Common myeloid progenitor, CD34-positive (primary cell): ENCODE measurements at places on chromosomes 5 and 9.

GRCh38 chr5:114402206-114402605 is 40.3 kb downstream of the KCNN2 start:
- no peak for DNase-seq

DNA sequence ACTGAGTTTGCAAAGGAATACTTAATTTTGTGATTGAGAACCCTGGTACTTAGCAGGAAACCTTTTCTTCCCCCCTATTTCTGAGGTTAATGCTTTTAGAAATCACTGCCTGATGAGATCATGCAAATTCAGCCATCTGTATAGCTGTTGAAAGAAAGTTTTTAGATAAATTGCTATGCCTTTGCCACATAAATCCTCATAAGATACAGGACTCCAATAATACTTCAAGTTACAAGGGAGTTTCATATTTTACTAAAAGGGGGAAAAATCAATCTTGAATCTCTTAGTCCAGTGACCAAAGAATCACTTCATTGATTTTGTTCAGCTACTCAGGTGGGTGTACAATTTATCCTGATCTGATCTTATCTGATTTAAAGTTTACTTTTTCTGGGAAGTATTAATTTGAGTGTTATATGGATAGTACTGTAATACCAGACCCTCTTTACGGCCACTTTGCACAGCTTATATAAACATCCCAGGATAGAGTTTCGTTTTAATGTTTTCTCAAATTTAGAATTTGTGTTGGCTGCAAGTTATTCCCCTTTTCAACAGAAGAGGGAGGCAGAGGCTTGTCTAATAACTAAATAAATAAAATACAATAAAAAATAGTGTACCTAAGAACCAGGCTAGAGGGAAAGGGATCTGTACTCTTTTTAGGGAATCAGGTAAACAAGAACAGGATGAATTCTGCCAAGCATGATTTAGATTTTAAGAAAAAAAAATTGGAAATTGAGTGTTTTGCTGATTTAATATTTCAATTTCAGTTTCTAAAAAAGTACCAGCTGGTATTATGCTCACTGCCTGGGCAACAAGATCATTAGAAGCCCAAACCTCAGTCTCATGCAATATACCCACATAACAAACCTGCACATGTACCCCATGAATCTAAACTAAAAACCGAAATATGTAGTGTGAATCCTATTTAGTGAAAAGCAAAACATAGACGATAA is 69.1 kb downstream of the PSAT1 start:
- peak; percentile 46 for DNase-seq

GRCh38 chr9:71975833-71976232 is 64.4 kb downstream of the C9orf85 start:
- peak; percentile 14 for DNase-seq

DNA sequence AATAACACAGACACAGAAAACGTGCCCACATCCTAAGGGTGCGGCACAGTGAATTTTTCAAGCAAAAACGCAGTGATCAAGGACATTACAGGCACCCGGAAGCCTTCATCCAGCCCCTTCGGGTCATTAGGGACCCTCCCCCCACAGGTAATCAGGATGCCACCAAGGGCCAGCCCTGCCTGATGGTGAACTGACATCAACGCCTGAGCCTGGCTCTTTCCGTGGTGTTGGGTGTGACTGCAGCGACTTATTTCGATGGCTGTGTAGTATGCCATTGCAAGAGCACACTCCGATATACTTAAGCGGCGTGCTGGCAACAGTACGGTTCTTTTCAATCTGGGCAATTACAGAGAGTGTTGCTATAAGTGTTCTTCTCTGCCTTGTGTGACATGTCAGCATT is 310.0 kb upstream of the IRX1 start:
- DNase-seq, result no peak

DNA sequence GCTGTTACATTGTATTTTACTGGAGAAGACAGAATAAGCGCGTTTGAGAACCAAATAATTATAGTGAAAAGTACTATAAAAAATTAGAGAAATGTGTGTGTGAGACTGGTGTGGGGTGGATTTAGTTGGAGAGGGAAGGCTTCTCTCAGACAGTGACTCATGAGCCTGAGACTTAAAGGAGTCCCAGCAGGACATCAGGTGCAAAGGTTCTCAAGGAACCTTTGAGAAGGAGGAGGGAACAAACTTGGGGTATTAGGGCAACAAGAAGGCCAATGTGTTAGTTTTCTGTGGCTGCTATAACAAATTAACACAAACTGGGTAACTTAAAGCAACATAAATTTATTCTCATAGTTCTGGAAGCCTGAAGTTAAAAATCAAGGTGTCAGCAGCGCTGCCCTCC is 4.9 kb downstream of the DDX4 start:
- no peak for DNase-seq

DNA sequence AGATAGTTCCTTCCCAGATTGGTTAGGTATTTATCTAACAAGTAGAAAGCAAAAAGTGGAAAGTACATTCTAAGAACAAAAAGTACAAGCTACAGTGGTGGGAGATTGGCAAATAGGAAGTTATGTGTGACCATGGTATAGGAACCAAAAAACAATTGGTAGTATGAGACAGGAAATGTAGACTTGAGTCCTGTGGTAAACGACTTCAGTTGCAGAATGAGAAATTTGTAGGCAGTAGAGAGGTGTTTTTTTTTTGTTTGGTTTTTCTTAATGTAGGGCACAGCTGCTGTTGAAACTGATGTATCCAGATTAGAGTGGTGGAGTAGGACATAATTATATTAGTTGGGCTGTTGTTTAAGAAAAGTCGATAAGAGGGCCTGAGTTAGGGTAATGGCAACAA is 72.0 kb downstream of the CCNH start:
- peak; percentile 75 for DNase-seq

DNA sequence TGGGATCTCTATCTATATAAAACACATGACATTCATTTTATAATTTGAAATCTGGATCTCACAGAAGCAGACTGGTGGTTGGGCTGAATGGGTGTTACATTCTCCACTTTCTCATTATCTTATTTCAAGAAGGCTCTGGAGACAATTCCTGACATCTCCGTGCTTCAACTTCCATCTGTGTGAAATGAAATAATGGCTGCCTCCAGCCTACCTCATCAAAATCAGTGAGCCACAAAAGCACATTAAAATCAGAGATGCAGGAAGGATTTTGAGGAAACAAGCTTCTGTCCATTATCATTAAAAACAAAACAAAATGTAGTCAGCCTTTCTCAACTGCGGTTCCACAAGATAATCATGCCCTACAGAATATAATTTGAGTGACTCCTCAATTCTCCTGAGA is 958.3 kb upstream of the DMAC1 start:
- no peak for DNase-seq

DNA sequence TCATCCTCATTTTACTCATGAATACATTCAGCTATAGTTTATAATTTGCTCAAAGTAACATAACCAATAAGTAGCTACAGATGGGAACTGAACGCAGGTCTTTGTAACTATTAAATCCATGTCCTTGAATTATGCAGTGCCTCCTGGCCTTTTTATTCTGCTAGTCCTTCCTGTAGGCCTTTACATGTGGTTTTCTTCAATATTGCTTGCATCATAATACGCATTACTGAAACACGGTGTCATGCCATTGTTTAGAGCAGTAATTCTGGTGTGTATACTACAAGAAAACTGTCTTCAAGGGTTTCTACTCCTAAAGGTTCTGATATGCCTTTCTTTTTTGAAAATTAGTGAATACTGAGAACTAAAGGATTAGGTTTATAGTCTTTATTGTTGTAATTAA is 20.7 kb downstream of the CWC27 start:
- DNase-seq, result no peak

GRCh38 chr5:5344051-5344571 is 78.4 kb upstream of the ICE1 start:
- no peak for DNase-seq

- peak; percentile 96 for DNase-seq
Observed at GRCh38 chr9:129888293-129889121, 53.2 kb downstream of the USP20 start.

- no peak for DNase-seq
Observed at GRCh38 chr5:78064941-78065472, 229.5 kb downstream of the AP3B1 start.

DNA sequence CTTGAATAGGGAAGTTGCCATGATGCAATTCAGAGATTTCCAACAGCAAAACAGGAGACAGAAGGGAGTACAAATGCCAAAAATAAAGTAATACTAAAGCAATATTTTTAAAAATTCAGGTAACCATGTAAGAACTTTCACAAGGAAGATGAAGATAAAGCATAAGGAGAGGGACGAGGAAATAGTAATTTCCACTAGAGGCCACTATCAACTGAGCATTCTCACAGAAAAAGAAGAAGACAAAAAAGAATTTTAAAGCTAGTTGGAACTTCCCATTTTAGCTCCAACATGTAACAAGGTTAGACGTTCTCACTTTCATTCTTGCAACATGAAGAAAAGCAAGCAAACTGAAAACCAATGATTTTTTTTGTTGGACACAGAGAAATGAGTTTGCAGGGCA is 779.9 kb upstream of the CDH6 start:
- no peak for DNase-seq

DNA sequence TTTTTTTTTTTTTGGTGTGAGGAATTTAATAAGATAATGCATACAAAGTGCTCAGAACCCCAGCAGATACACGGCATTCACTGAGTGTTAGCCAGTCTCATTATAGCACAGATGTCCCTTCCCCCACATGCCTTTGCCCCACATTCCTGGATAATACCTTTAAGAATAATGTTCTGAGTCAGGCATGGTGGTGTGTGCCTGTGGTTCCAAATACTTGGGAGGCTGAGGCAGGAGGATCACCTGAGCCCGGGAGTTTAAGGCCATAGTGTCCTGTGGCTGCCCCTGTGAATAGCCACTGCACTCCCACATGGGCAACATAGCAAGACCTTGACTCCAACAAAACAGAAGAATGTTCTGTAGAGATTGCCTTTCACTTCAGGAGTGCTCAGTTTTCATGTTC is 24.2 kb upstream of the ANKRD18A start:
- no peak for DNase-seq

- DNase-seq, result no peak
Observed at GRCh38 chr5:16596581-16596940, 20.2 kb downstream of the RETREG1 start.

DNA sequence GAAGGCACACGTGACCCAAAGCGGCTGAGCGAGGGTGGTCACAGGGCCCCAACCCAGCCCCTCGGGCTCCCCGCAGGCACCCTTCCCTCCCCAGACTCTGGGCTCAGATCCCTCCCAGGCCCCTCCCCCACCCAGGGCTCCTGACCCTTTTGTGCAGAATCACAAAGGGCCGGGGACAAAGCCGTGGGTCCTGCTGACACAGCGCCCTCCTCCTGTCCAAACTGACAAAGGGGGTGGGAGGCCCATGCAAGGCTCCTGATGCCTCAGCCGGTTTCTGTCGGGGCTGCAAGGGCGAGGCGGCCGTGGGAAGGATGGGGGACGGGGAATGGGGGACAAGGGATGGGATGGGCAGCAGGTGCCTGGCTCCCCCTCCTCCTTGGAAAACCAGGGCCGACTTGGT is 43.5 kb upstream of the UBAC1 start:
- DNase-seq, result no peak

DNA sequence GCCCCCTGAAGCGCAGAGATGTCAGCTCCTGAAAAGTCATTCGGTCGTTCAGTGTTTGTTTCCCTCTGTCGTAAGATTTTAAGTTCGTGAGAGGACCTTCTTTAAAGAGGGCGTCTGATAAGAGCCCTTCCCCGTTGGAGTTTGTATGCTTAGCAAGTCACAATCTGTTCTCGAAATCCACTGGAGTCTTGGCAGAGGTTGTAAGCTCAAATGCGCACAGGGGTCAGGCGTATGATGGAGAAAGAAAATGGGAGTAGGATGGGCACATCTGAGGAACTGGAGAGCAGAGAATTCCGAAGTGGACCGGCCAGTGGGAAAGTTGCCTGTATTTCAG is 710 bp downstream of the HSD17B4 start:
- DNase-seq, result peak; percentile 66
